ELF-1 (cell line): ENCODE measurements at places on chromosomes 4 and X.
A peak's percentile ranks its signal among the peaks of the same experiment; 100 is the strongest.

DNA sequence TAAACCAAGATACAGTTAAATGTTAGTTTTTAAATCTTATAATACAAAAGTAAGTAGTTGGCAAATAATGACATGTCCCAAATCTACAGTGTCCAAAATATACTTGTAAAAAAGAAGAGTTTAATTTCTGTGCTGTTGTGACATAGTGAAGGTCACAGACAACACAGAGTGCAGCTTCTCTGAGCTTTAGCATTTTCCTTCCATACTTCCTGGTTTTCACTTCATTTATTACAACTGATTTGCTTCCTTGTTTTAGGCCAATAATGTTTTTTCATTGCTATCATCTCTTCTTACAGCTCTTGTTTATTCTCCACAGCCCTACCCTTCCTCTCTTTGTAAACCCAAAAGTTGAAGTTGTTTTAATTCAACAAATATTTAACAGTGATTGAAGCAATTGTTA lies 132.4 kb upstream of the TET2 start:
- no peak for DNase-seq

GRCh38 chrX:119655125-119655524 lies 37.8 kb downstream of the SEPTIN6 start:
- DNase-seq = peak; percentile 54

DNA sequence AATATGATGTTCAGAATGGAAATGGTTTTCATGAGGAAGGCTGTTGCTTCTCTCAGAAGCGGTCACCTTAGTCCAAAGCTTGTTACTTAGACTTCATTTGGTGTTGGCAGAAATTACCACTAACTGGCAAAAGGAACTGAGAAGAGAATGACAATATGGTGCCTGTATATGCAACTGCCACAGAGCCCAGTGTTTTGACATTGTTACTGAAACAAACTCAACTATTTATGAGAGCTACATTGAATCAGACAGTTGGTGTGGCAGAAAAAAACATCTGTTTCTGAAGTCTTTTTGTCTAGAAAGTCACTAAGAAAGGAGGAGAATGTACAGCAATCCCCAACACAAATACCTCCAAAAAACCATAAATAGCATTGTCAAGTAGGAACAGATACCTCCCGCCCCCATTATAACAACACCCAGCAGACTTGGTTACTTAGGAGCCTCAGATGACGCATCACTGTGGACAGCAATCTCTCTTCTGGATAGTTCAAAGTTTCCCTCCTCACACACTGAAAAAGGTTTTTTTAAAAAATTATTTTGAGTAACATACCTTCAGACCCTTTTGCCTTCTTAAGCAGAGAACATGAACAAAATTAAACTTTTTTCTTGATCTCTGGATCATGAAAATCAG lies 92.2 kb downstream of the MAML3 start:
- no peak for DNase-seq

DNA sequence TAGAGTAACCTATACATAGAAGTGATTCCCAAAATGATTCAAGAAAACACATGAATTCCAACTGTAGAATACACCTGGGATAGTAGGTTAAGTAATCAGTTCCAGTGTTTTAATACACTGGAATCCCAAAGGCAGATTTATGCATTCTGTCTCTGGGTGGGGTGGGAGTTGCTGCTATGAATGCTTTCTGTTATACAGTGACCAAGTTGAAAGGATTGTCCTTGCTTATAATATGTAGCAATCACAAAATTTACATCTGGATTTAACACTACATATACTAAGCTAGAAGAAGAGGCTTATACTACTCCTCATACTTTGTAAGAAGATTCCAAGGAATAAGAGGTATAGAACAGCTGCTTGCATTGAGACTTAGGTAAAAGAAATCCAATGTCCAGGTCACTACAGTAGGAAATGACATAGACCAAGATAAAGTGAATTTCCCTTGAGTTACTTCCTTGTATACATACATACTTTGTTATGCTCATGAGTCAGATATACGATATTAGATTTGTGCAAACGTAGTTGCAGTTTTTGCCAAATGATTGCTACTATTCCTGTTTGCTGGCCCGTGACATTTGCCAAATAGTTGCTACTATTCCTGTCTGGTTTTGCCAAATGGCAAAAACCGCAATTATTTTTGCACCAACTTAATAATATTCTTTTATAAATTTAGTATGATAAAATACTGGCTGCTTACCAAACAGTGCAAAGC lies 210.5 kb upstream of the DIAPH2 start:
- no peak for DNase-seq

DNA sequence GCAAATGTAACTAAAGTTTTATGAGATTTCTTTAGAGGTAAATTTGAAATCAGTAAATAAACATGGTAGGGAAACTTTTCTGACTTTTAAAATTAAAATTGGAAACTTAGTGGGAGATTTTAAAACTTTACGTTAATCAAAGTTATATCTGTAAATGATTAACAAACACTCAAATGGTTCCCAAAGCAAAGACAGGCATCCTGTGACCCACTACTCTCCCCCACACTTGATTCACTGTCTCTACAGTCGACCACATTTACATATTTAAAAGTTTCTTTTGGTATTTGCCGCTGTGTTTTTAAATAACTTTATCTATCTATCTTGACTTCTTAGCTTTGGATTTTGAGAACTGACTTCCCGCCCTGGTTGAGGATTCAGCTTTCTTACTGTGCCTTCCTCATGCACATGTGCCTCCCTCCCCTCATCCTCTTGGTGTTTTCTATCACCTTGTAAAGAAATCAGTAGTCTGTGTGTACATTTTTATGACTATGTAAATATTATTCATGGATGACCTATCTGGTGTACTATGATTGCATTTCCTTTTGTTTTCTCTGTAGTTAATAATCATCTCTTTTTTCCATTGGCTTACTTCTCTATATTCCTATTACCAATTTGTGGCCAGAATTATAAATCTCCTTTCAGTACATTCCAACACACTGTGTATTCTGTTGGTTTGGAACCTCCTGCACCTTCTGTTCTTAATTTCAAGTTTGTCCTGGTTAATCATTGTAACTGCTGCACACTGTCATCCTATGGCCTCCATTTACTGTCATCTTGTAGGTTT lies 72.6 kb downstream of the WWC2 start:
- no peak for DNase-seq

- DNase-seq = peak; percentile 56
Observed at GRCh38 chrX:107766470-107767150, 9.0 kb downstream of the TSC22D3 start.

DNA sequence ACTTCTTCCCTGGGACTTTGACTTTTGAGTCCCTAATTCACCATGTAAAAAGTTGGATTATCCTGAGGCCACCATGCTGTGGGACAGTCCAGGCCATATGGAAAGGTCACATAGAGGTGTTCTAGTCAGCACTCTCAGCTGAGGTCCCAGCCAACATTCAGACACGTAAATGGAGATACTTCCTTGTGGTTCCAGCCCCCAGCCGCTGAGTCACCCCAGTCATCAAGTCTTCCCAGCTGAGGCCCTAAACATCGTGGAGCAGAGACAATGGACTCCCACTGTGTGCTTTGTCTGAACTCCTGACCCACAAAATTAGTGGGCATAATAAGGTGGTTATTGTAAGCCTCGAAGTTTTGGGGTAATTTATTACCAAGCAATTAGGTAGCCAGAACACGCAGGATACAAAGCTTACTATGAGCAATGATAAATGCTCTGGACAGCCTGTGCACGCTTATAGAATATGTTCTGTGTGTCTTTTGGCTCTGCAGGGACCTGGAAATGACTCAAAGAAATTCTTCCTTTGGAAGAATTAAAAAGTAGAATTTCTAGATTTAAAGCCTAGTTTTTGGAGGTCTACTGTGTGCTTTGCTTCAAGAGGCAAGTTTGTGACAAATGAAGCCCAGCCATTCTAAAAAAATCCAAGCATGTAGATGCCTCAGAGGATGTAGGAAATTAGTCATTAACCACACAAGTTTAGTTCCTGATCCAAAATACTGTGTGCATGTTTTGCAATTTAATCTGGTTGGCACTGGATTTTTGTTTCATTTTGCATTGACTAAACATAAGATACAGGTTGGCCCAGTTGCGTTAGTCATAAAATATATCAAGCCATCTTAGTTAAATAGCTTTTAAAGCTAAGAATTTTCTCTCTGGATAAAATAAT lies 33.2 kb upstream of the SLC9A7 start:
- peak; percentile 54 for DNase-seq

GRCh38 chr4:122661176-122662160 lies 40.6 kb upstream of the IL21 start:
- DNase-seq = no peak

GRCh38 chr4:82529322-82529721 lies 32.5 kb downstream of the TMEM150C start:
- DNase-seq = no peak

- no peak for DNase-seq
Observed at GRCh38 chr4:143437937-143438336, 75.6 kb upstream of the SMARCA5 start.

GRCh38 chrX:118734909-118735308 lies 7.5 kb downstream of the IL13RA1 start:
- no peak for DNase-seq

- no peak for DNase-seq
Observed at GRCh38 chr4:74376888-74377483, 12.0 kb downstream of the EREG start.

- DNase-seq = no peak
Observed at GRCh38 chr4:152176627-152177214, 359.2 kb downstream of the FBXW7 start.

GRCh38 chr4:174654634-174655033 lies 132.3 kb upstream of the HPGD start:
- DNase-seq = no peak

- no peak for DNase-seq
Observed at GRCh38 chrX:53587795-53588420, 98.6 kb downstream of the HUWE1 start.

- peak; percentile 81 for DNase-seq
Observed at GRCh38 chrX:40154853-40155588, 57.3 kb upstream of the BCOR start.

- DNase-seq = no peak
Observed at GRCh38 chr4:23763559-23763958, 126.3 kb downstream of the PPARGC1A start.

- peak; percentile 76 for DNase-seq
Observed at GRCh38 chrX:65644621-65645289, 22.7 kb upstream of the MSN start.

DNA sequence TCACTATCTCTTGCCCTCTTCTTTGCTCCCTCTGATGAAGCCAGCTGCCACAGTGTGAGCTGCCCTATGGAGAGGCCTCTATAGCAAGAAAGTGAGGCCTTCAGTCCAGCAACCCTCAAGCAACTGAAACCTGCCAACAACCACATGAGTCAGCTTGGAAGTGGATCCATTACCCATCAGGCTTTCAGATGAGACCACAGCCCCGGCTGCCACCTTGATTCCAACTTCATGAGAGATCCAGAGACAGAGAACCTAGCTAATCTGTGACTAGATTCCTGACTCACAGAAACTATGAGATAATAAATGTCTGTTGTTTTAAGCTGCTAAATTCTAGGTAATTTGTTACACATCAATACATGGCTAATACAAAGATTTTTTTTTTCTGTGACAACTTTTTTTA lies 20.4 kb upstream of the WAS start:
- DNase-seq = no peak
